ENCODE measurements at places on chromosomes 7 and 10.

DNA sequence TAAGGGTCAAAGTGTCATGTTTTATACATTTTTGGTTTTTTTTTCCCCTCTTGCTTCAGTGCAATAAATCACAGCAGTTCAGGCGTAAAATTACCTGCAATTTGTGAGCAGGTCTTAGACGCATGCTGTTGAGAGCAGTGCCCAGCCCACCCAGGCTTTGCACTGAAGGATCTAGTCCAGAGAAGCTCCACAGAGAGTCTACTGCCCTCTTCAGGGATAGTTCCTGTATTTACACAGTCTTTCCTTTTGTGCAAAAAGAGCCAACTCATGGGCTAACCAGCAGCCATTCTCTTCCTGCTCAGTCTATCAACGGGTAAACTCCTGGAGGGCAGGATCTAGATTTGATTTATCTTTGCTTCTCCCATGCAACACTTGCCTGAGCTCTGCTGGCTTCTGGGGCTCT is 82.2 kb upstream of the NAMPT start:
- no peak for DNase-seq

DNA sequence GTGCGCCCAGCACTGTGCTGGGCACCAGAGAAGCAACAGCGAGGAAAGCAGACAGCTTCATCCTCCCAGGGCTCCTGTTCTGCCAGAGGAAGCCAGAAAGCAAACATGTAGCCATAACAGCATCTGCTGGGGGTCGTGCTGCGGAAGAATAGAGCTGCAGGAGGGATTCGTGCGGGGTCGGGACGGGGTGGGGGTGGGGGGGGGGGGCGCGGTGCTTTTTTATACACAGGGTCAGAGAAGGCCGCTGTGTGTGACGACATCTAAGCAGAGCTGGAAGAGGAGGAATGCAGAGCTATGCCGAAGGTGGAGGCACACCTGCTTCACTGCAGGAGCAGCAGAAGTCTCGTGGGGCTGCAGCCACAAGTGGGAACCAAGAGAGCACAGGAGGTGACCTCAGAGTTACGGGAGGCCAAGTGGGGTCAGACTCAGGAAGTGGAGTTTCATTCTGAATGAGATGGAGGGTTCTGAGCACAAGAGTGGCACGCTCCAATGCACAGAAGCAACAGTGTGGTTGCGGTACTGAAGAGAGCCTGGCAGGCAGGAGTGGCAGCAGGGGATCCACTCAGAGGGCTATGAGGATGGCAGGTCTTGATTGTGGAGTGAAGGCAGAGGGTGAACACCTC is 11.1 kb downstream of the PKD1L1 start:
- no peak for DNase-seq

DNA sequence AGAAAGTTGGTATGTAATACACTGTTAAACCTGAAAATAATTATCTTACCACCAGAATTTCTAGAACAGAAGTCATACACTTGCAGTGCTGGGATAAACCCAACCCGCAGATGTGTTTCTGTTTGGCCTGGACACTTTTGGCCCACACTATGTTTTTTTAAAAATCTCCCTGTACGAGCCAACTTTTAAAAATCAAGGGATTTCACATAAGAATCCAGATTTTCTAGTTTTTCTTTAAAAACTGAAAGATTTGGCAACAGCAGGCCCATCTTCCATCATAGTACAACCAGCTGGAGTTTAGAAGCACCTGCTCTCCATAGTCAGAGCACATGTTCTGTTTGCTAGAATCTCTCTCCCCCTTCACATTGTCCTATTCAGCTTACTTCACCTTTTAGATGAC is 74.0 kb downstream of the TLL2 start:
- DNase-seq, result no peak

DNA sequence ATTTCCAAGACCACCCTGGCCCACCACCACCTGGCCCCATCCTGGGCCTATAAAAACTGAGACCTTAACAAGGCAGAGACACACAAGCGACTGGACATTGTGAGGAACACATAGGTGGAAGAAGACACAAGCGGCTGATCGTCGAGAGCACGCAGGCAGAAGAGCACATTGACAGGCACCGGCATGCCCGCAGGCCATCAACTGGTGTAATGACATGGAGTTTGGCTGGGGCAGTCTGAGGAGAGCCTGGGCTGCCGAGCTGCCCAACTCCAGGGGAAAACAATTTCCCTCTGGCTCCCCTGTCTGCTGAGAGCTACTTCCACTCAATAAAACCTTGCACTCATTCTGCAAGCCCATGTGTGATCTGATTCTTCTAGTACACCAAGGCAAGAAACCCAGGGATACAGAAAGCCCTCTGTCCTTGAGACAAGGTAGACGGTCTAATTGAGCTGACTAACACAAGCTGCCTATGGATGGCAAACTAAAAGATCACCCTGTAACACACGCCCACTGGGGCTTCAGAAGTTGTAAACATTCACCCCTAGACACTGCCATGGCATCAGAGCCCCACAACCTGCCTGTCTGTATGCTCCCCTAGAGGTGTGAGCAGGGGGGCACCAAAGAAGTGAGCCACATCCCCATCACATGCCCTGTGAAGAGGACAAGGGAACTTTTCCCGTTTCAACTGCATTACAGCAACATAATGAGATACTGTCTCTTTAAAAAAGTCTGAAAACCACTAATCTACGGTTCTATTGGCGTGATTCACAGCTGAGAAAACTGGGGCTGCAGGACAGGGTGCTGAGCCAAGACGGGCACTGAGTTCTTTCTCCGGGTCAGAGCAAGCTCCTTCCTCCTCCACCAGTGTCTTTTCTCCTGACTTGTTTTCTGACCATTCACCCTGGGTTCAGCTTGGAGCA is 18.5 kb upstream of the TNS3 start:
- DNase-seq, result no peak

DNA sequence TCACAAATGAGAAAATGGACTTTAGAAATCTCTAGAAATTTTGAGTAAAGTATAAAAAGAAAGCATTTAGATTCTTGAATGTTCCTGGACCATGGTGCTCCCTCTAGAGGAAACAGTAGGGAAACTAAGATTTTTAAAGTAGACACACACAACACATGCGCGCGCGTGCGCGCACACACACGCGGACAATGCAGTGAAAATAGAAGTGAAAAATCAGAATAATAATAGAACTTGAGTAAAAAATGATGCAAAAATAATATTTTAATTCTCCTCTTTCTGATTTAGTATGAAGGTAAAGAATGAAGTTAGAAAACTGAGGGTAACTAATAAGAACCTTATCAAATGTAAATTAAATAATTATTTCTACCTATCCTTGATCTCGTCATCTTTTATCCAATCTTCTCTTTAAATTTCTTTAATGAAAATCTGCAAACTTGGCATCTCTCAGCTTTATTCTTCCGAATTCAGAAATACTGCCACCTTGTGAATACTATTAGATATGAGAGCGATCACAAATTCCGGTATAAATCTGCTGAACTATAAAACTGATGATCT is 117.0 kb upstream of the AMPH start:
- DNase-seq, result no peak

DNA sequence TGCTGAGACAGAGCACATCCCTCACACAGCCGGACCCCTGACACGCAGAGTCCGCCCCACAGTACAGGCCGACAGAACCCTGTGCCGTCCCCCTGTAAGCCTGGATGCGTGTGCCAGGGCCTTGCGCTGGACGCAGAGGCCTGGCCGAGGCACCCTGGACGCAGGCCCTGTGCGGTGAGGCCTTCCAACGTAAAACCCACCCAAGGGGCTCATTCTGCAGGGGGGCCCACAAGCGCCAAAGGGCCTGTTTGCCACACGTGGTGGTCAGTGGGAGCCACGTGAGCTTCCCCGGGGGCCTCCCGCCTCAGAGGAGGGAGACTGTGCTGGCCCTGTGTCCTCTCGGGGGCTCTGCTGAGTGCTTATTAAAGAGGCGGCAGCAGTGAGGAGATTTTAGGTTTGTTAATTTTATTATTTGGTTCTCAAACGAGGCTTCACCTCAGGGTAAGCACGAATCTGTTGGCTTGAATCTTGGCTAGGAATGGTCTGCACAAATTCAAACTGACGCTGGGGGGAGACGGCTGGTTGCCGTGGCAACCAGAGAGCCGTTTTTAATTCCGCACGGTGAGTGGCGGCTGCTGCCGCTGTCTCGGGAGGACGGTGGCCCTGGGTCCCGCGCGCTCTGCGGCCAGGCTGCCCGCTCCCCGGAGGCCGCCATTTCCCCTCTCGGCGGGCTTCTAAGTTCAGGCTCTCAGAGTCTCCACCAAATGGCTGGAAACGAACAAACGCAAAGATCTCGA is 4.9 kb upstream of the ADGRA1 start:
- peak; percentile 40 for DNase-seq

- DNase-seq, result no peak
These were observed 22.4 kb downstream of the LDB3 start for GRCh38 chr10:86690657-86691084.

GRCh38 chr7:90298145-90299038 is 22.7 kb downstream of the FAM237B start:
- DNase-seq, result peak; percentile 11

- DNase-seq, result no peak
These were observed 3.2 kb upstream of the CLDN4 start for GRCh38 chr7:73827567-73828106.

DNA sequence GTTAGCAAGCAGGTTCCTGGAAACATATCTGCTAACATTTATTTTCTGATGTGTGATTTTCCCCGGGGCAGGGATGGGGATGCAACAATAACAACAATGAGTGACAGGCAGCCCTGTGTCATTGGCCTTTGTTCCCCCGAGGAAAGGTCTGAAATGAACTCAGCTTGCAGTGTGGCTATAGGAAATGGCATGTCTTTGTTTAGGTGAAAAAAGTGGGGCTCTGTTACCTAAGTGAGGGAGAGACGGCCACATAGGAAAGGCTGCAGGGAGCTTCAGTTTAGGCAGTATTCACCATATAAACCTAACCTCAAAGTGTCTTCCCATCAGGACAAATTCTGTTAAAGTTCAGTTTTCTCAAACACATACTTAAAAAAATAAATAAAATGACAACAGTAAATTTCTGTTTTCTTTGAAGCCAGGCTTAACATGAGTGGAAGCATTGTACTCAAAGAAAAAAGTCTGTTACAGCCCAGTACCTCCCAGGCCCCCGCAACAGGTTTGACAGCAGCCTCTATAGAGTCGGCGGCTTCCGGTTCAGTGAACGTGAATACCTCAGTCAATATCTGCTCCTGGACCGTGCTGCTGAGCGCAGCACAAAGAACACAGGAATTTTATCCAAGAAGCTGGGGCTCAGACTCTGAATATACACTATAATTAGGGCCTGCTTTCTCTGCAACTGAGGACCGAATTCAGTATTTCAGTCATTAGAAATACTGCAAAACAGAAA is 168.3 kb downstream of the GLI3 start:
- no peak for DNase-seq

DNA sequence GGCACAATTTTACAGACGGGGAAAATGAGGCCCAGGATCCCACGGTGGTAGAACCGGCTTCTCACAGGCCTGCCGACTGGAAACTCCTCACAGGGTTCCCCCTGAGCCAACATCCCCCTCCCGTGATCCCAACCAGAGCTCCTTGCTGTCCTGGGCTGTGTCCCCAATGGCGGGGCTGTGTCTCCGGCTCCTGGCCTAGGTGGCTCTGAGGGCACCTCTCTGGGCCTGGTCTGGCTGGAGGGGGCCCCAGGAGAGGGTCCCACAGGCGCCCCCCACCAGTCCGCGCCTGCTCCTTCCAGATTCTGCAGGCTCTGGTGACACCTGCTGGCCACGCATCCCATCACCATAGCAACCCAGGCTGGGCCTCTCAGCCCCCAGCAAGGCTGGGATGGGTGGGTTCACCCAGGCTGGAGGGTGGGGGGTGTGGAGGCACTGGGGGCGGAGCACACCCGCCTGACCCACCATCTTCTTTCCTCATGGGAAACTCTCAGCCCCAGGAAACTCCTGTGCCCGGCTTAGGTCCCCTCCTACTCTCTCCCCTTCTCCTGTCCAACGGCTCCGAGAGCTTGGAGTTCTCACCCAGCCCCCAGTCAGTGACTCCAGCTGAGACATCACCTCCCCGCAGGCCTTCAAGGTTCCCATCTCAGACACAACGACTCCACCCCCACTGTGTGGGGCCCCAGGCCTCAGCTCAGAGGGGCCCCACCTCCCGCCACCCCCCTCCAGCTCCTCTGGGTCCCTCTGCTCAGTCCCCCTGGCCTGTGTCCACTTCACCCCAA is 27.1 kb upstream of the TNRC18 start:
- DNase-seq, result peak; percentile 81

GRCh38 chr10:92732958-92733357 is 43.2 kb downstream of the HHEX start:
- DNase-seq, result no peak

GRCh38 chr7:38929460-38930171 is 20.6 kb upstream of the VPS41 start:
- no peak for DNase-seq

DNA sequence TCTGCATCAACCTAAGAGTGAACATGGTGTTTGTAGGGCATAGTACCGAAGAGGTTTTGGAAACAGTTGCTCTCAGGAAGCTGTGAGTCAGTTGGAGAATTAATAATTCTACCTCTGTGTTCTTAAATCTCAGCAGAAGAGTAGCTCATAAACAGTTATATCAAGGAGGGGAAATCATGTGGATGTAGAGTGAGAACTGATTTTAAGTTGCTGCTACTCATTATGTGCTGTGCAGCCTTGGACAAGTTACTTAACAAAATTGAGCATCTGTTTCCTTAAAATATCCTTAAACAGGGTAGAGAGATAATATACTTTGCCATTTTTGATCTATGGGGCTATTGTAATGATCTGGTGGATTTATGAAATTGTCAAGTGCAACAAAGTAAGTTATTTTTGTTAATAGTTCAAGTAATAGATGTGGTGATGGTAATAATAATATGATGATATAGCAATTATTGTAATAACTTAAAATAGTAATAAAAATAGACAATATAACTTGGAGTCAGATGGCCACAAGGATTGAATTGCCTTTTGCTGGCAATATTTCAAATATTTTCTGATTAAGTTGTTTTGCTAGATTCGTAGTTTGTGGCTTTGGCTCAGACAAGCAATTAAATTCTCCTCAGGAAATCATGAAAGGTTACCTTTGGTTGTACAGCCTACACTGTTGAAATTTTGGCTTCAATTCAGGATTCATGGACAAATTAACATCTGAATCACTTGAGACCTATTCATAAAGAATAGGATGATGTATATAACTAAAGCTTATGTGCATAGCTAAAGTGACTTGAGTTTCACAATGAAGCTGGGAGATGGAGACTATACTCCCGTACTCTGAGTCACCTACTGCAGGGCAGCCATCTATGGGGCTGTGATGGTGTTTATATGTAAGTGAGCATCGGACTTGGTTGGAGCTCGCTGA is 228.5 kb downstream of the CDK14 start:
- DNase-seq, result no peak

DNA sequence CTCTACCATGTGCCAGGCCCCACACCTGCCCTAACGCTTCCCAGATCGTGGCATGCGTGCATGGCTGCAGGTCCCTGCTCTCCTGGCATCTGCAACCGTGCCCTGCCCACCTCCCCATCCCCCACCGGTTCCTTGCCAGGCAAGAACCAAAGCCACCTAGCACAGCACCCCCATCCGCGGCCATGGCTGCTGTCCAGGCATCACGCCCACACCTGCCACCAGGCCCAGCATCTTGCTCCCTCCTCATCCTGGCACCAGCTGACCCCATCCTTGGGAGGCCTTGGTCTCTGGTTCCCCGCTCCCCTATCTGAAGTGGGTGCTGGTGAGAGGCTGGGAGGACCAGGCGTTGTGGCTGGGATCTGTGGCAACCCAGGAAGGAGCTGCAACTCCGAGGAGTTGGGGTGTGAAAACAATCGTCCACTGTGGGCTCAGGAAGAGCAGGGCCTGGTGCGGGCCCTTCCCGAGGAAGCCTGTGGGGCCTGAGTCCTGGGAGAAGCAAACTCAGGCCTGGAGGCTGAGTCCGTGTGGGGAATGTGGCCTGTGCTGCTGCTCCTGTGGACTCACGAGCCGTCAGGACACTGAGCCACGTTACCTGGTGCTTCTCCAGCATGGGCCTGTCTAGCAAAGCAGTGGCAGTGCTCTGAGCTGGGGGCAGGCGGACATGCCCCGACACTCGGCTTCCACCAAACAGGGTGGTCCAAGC is 417.1 kb downstream of the DNAJB6 start:
- no peak for DNase-seq

Measured in SK-N-DZ (cell line).